Gastroesophageal sphincter (tissue), 4 donors: ENCODE measurements at places on chromosomes 7 and 10. TPM values are rescaled to one million over a fixed set of nuclear protein-coding genes. Genes with fewer than 3 reads are reported as not detected.

- ATAC-seq = no peak
Measured at GRCh38 chr10:19245889-19246752, 197.5 kb downstream of the MALRD1 start.

GRCh38 chr7:107999779-108000560 is 3.0 kb downstream of the LAMB1 start:
- ATAC-seq = no peak

- no peak for ATAC-seq
Measured at GRCh38 chr10:74334221-74334620, 183.2 kb downstream of the ADK start.

- no peak for ATAC-seq
Measured at GRCh38 chr10:77504873-77505257, 132.7 kb downstream of the KCNMA1 start.

- no peak for ATAC-seq
Measured at GRCh38 chr10:83469728-83470331, 669.5 kb upstream of the GHITM start.

DNA sequence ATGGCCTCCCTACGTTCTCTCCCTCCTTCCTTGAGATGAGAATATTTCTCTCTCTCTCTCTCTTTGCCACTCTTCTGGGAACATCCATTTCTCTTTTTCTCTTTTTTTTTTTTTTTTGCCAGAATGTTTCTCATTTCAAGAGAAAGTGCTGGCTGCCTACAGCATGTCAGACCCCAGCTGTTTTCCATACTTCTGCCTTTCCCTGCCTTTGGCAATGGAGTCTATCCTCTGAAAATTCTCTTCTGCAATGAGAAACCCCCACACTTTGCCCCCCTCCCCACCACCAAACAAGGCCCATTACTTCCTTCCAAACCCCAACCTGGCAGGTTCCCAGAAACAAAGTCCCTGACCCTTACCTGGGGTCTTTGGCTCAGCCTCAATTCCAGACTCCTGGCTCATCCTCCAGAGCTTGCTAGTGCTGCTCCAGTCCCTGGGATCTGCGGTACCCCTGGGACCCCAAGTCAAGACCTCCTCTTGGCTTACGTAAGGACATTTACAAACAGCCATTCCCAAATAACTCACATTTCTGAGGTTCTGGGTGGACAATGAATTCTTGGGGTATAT is 17.4 kb upstream of the CCL26 start:
- no peak for ATAC-seq

GRCh38 chr7:90661290-90662151 is 65.4 kb downstream of the CDK14 start:
- ATAC-seq = no peak

DNA sequence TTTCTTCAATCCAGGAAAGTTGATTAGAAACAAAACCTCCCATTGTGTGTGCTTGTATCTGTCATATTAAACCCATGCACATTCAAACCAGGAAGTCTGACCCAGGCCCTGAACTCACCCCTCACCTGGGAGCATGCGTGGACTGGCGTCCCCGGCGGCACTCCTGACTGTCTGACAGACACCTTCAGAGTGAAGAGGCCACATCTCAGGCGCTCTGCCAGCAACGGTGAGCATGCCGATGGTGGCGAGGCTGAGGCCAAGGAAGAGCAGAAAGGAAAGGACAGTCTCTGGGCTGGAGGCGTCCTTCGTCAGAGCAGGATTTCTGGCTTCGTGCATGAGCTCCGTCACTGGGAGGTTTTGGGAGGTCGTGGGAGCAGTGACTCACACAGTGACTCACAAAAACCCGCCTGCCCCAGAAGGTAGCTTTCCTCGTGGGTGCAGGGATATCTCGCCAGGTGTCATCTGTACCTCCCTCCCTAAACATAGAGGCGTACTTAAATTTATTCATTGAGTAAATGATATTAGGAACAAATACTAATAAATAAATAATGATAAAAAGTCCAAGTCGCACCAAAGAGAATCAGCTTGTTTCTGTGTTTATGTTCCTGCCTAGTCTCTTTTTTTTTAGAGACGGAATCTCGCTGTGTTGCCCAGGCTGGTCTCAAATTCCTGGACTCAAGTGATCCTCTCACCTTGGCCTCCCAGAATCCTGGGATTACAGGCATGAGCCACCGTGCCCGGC is 13.5 kb downstream of the IQCE start:
- no peak for ATAC-seq

DNA sequence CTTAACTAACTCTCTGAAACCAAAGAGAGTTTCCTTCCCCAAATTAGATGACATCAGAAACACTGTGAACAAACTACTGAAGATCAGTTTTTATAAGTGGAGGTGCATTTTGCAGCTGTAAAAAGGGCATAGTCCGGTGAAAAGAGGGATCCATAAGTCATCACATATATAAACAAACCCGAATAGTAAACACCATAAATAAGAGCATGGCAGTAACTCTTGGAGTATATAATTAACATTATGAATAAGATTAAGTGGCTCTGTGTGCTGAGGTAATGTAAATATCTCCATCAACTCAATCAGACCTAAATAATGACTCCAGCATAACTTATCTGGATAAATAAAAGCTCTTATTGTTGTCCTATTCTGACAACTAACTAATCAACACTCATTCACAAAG is 43.0 kb upstream of the SHTN1 start:
- no peak for ATAC-seq

DNA sequence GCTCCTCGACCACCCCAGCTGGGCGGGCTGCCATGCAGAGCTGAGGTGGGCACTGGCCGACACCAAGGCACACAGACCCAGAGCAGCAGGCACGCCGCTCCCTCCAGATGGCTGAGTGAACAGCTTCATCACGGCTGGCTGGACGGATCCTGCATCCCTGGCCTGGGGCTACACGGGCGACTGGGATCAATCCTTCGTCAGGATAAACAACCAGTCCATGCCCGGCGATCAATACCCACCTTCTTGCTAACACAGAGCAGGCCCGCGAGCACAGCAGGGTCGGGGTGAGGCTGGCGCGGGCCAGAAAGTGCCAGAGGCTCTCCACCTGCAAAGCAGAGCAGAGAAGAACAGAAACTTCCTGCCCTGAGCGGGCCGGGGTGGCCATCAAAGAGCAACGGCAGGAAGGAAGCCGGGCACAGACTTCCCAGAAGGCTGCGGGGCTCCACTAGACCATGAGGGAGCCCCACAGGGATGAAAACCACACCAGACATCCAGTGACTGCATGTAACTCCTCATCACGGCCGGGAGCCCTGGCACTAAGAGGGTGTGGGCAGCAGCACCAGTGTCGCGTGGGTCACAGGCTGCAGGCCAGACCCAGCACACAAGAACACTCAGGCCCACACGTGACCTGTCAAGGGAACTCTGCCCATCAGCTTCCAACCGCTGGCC is 166.4 kb downstream of the MAD1L1 start:
- ATAC-seq = no peak

DNA sequence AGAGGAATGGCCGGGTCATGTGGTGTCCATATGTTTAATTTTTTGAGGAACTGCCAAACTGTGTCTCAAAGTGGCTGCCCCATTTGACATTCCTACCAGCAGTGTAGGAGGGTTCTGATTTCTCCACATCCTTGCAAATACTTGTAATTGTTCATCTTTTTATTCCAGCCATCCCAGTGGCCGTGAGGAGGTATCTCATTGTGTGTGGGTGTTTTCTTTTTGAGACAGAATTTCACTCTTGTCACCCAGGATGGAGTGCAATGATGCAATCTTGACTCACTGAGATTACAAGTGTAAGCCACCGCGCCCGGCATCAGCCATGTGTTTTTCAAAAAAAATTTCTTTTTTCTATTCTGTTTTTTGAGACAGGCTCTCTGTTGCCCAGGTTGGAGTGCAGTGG is 38.7 kb upstream of the DLG5 start:
- no peak for ATAC-seq

DNA sequence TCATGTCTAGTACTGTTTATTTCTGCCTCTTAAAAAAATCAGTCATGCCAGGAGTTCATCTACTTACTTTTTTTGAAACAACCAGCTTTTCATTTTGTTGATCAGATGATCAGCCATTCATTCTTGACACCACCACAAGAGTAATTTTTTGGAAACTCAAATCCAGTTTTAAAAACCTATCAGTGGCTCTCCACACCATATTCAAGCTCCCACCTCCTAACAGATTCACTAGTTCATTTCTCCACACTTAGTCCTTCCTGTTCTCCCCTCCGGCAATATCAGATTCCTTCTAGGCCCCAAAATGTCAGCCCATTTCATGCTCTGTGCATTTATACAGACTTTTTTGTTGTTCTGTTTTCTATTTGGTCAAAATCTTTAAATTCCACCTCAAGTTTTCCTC is 341.6 kb downstream of the RNLS start:
- ATAC-seq = no peak

GRCh38 chr10:11437391-11438142 is 173.9 kb downstream of the USP6NL start:
- no peak for ATAC-seq

DNA sequence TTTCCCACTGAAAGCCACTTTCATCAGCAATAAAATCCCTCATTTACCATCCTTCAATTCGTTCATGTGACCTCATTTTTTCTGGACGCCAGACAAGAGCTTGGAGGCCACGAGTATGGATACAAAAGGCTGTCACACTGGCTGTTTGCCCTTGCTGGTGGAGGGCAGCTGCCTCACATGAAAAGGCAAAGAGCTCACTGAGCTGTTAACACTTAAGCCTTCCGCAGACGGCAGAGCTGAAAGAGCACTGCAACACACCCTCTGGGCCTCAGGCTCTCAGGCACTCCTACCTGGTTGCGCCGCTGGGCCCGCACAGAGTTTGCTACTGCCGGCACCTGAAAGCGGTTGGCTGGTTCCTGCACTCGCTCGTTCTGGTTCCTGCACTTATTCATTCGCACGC is 193.5 kb downstream of the CFTR start:
- no peak for ATAC-seq

DNA sequence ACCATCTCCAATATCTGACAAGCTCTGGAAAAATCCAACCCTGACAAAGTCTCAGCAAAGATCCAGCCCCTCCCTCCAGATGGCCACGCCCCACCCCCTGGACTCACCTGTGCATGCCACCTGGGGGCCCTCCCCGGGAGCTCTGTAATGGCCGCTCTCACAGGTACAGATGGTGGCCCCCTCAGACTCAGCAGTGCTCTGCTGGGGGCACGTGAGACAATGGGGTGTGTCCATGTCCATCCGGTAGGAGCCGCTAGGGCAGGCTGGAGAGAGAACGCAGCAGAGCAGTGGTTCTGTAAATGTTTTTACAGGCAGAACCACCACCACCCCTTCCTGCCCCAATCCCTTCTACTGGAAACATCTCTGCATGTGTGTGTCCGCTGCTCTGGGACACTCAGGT is 9.5 kb downstream of the EPHA1 start:
- ATAC-seq = no peak

GRCh38 chr7:30705008-30705407 is 22.8 kb upstream of the CRHR2 start:
- no peak for ATAC-seq

- no peak for ATAC-seq
Measured at GRCh38 chr7:3154881-3155494, 111.3 kb upstream of the CARD11 start.

- no peak for ATAC-seq
Measured at GRCh38 chr10:89699581-89700064, 1.8 kb upstream of the KIF20B start.

- ATAC-seq = peak; percentile 62
Measured at GRCh38 chr7:698515-699475, 27.7 kb upstream of the DNAAF5 start.

DNA sequence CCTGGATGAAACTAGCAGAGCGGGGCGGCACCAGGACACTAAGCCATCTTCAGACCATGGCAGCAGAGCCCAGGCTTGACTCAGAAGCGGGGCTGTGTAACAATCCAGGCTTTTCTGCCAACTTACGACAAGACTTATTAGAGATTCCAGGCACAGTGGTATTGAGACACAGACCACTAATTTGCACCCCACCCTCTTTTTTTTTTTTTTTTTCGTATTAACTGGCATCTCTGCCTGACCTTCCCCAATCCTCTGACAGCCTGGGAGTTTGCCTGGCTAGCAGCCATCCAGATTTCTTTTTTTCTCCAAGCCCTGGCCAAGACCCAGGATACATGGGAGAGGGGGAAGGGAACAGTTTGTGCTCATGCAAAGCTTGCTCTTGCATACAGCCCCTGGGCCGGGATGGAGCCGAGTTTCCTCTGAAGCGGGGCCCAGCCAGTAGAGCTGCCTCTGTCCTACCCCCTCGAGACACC is 182.4 kb downstream of the PLXNA4 start:
- ATAC-seq = peak; percentile 81

DNA sequence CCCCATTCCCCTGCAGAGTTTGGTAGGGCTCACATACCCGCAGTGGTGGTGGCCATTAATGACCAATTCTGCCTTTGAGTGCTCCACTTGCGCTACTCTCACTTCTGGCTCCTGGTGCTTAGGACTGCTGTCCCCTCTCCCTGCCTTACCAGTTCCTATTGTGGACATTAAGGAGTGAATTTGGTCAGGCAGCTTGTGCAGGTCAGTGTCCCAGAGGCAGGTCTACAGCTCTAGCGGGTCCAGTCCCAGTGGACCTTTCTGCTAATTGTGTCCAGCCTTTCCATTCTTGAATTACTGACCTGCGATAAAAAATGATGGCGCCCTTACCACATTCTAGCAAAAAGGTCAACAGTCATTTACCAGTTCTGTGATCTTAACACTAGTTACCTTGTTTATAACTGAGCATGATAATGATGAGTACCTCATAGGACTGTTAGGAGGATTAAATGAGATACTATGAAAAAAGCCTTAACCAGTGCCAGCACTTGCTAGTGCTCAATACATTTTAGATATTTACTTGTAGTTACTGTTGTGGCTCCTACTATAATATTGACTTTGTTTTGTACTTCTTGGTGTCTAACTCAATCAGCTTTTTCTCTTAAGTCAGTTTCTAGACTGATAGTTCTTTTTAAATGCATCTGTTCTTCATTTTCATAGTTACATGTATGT is 14.1 kb downstream of the ST7 start:
- no peak for ATAC-seq

DNA sequence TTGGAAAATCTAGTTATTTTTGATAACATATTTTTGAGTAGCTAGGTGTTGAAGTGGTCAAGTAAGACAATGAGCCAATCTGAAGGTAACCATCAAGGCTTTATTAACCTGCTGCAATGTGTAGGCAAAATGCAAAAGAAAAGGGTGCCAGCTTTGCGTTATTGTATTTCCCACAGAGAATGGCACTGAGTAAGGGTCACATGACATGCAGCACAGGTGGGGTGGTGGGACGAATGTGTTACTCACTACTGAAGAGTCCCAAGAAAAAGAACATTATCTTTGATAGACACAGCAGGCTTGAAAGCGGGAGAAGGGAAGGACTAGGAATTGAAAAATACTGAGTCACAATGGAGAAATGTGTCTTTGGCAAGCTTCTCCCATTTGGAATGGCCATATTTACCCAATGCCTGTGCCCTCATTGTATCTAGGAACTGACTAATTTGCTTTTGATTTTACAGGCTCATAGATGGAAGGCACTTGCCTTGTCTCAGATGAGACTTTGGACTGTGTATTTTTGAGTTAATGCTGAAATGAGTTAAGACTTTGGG is 898.6 kb upstream of the POT1 start:
- ATAC-seq = no peak

CASP7 gene
- total RNA-seq = 29.2 TPM

MDFIC gene
- total RNA-seq = 33.2 TPM

HHEX gene
- total RNA-seq = 2.8 TPM

LIPJ gene
- total RNA-seq = 0.12 TPM

SUN3 gene
- not detected for total RNA-seq

C10orf105 gene
- total RNA-seq = not detected

PDE6C gene
- not detected for total RNA-seq

CYREN gene
- 52.3 TPM for total RNA-seq

GIMAP7 gene
- 19.4 TPM for total RNA-seq

CPA1 gene
- total RNA-seq = not detected

CNTNAP2 gene
- 1.5 TPM for total RNA-seq

TMEM229A gene
- 0.62 TPM for total RNA-seq
